ENCODE measurements at places on chromosomes 7 and 10. TPM values are rescaled to one million over a fixed set of nuclear protein-coding genes. Genes with fewer than 3 reads are reported as not detected.

DNA sequence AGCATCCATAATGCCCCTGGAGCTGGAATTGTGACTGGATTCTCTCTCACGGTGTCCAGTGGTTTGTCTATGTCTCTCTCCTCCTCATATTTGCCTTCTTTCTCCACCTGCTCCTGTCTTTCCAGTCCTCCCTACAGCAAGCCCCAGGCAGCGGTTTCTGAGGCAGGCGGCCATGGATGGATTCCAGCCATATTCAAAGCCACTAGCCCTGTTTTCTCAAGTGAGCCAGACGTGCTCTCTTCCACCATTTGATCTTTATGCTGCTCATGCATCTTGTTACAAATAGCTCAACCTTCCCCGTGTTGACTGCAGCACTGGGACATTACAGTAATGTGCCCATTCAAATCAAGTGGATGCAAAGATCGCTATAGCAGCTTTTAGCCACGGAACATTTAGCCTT, 387.2 kb upstream of the PODXL start:
- no peak for DNase-seq

GRCh38 chr7:28784171-28784902, 173.8 kb downstream of the TRIL start:
- no peak for DNase-seq

GRCh38 chr10:89793649-89794254, 92.4 kb downstream of the KIF20B start:
- DNase-seq = no peak

DNA sequence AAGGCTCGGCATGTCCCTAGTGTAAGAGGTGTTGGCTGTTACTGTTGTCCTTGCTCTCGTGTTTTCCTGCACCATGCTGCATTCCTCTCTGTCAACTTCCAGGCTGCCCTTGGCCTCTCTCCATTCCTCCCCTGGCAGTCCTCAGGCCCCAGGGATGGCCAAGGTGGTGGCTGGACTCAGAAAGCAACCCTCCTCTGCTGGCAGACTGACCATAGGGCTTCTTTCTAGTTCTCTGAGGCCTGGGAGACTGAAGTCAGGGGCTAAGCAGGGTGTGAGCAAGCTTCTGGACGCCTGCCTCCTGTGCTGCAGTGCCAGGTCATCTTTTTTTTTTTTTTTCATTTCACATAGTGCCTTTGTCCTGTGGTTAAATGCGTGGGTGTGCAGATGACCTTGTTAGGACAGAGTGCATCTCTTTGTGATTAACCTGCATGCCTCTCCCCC, 72.0 kb downstream of the GOLGA7B start:
- DNase-seq = no peak

RBM20 gene
- 0.06 TPM for total RNA-seq

ADAM12 gene
- total RNA-seq = 0.39 TPM

All from activated naive CD8-positive, alpha-beta T cell treated with anti-CD3 and anti-CD28 coated beads, Interleukin-2, amount 10 ng/mL, durations not matched to agents 7 days and 5 days (primary cell).